ENCODE measurements at places on chromosomes 1 and 21.

DNA sequence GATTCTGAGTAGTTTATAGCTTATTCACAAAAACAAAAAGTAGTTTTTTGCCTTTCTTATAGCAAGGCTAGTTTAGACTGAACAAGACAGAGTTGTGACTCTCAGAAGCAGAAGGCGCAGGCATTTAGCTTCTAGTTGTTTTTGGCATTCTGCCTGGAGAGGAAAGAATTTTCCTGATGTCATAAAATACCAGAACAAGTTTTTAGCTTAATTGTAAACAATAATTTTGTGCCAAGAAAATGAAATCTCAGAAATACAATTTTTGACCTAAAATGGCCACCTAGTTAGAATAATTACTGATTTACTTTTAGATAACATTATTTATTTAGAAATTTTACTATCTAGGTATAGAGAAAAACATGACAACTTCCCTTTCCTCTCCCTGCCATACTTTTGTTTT is 1.0 kb downstream of the DNAJB4 start:
- no peak for DNase-seq

- no peak for DNase-seq
Measured at GRCh38 chr1:168127503-168127902, 9.2 kb downstream of the GPR161 start.

DNA sequence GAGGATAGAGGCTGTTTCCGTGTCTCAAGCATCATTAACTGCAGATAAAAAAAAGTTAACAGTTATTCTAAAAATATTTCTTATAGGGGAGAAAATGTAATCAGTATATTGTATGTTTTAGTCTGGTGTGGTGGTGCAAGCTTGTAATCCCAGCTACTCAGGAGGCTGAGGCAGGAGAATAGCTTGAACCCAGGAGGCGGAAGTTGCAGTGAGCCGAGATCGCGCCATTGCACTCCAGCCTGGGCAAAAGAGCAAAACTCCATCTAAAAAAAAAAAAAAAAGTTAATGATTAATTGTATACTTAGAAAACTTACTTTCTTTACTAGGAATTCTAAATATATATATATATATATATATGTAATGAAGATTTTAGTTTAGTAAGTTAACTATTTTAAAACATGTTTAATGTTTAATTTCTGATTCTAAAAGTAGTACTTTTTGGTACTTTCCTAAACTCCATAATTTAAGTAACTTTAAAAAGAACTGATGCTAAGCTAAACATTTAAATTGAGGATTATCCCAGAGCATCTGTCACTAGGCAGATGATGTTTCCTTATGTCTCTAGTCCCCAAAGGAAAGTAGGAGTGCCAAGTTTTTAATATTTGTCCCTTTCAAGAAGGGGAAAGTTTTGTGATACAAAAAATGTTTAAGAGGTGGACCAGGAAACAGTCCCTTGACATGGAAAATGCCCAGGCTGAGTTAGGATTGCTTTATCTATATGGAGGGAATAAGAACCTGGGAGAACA is 66.3 kb downstream of the DYRK1A start:
- DNase-seq: no peak

DNA sequence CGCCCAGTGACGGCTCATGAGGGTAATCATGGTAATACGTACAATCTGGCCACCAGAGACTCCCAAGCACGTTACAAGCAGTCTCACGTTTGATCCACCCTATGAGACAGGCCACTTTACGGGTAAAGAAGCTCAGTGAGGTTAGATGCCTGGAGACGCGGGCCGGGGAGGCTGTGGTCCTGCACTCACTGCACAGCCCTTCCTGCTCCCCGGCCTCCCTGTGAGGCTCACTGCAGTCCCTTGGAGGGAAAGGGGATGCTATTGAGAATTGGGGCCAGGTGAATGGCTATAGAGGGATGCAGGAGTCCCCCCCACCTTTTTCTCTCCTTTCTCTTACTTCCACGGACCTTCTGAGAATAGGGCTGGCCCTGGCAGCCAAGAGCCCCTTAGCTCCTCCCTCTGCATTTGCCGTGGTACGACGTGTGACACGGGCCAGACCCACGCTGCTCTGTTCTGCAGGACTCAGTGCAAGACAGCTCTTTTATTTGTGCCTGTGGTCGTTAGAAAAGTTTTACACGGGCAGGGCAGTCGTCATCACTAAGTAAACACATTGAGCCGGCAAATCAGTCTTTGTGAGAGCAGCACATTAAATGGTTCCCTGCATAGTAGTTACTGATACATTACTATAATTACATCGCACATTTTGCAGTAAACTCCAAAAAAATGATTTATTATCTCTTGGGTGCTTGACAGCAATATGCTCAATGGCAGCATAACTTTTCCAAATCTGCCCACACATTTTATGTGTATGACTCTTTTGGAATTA is 18.8 kb downstream of the KIF26B start:
- no peak for DNase-seq

DNA sequence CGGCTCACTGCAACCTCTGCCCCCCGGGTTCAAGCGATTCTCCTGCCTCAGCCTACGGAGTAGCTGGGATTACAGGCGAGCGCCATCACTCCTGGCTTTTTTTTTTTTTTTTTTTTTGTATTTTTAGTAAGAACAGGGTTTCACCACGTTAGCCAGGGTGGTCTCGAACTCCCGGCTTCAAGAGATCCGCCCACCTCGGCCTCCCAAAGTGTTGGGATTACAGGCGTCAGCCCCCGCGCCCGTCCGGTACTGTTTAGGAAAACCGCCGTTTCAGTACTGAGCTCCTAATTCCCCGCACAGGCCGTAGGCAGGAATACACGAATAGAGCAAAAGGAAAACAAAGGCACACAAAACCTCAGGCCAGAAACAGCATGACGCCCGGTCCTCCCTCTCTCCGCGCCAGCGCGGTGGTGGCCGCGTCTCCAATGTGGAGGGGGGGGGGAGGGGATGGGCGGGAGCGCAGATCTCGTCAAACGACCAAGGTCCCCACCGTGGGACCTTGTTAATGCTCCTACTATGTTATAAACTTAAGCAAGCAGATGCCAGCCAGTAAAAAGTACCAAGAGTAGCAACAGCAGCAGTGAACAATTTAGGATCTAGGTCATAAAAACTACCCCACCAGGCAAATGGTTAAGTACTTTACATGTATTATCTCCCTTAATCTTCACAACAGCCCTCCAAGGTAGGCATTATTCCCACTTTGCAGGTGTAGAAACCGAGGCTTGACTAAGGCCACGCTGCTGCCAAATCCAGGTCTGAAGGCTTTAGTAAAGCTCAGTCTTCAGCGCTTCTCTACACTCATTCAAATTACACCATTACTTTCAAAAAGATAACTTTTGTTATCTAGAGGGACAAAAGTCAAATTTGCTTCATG is 648 bp upstream of the ADAR start:
- DNase-seq: no peak

DNA sequence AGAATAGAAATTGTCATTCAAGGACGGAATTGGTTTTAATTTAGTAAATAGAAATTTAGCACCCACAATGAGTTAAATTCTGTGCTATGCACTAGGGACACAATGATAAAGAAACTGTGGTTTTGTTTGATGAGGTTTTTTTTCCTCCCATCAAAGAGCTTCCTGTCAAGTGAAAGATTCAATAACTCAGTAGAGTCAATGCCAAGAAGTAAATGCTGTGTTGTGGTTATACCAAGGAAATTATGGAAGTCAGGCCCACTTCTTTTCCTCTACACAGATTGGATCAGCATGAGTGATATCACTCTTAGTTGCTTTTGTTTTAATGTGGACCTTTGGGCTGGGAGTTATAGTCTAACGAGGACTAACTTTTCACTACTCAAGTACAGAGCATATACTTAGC is 1269.6 kb upstream of the ADGRL2 start:
- no peak for DNase-seq

- no peak for DNase-seq
Measured at GRCh38 chr1:119772298-119772697, 3.6 kb upstream of the HMGCS2 start.

DNA sequence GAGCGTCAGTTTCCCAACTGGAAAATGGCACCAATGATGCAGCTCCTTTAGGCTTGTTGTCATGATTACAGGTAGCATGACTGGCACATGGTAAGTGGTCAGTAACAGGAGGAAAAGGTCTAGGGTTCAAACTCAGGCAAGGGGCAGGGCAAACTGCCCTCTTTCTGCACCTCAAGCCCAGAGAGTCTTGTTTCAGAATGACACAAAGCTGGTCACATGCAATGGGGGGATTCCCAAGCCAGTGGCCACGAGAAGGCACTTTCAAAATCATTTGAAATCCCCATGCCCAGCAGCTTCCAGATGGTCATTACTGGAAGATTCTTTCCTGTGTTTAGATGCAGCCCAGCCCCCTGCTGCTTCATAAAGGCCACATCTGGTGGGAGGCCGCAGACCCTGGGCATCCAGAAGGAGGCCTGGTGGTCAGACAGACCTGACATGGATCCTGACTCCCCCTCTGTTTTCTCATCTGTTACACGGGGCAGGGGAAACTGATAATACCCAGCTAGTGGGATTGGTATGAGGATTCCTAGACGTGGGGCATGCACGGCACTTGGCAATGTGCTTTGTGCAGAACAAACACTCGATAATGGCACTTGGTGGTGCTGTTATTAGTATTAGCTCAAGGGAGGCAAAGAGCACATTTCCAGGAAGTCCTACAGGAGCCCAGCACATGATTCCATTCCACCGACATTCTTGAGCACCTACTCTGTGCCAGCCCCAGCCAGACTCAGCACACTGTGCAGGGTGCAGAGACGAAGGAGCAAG is 6.9 kb upstream of the PLA2G2D start:
- no peak for DNase-seq

- no peak for DNase-seq
Measured at GRCh38 chr1:5972198-5972520, 20.1 kb downstream of the NPHP4 start.

DNA sequence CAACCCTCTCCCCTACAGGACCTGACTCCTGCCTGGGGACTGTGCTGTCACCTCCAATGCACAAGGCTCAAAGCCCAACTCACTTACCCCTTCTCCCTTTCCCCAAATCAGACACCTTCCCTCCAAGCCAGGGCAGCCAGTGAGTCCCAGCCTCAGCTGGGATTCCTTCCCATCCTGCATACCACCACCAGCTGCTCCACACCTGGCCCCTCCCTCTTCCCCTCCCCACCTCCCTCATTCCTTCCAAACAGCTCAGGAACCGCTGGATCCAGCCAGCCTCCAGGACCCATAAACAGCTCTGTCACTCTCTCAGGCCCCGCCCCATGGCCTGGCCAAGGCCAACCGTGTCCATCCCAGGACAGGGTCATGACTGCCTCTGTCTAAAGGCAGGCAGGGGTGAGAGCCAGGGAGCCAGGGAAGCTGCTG is 41.4 kb downstream of the ACOT7 start:
- DNase-seq: no peak

DNA sequence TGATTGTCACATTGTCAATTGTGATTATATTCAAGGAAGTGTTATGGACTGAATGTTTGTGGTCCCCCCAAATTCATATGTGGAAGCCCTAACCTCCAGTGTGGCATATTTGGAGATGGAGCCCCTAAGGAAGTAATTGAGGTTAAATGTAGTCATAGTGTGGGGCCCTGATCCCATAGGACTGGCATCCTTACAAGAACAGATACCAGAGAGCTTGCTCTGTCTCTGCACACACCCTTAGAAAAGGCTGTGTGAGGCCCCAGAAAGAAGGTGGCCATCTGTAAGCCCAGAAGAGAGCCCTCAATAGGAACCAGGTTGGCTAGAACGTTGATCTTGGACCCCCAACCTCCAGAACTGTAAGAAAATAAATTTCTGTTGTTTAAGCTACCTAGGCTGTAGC is 28.1 kb downstream of the VANGL1 start:
- no peak for DNase-seq

DNA sequence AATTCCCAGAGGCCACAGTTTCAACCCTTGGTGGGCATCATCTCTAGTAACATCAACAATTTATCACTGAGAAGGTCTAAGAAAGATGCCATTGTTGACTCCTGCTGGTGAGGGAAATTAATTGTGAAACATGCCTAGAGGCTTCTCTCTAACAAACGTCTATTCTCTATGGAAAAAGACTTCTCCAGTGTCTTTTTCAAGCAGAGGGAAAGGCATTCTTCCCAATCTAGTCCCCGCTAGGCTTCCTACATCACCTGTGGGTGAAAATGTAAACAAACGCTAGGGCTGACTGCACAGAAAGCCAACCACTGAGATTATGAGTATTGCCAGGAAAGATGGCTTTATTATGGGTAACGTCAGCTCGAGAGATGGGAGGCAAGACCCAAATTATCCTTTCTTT is 677.4 kb downstream of the NCAM2 start:
- no peak for DNase-seq

DNA sequence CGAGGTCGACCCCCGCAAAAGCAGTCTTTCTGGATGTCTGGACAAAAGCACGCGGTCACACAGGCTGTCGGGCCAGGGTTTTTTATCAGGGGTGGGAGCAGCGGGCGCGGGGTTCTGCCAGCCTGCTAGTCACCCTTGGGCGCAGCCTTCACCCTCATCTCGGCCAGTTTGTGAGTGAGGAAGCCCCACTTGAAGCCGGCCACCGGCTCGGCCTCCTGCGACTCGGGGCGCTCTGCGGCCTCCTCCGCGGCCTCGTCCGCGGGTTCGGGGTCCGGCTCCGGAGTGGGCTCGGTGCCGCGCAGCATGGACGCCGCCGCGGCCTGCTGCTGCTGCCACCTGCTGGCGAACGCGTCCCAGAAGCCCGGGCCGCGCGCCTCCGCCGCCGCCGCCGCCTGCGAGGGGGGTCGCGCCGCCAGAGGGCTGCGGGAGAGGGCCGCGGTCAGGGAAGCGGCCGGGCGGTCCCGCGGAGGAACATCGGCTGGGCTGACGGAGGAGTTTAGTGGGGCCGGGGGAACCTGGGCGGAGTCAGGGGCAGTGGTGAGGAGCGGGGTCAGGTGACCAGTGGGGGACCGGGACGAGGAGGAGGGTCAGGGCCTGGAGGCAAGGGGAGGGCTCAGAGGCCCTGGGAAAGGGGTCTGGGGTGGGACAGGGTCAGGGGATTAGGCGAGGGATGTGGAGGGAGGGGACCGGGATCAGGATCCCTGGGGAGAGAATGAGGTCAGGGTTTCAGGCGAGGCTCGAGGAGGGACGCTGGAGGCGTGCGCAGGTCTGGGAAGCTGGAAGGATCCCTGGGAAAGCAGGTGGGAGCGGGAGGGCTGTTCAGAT is 4.5 kb downstream of the C1orf232 start:
- DNase-seq: peak; percentile 22

DNA sequence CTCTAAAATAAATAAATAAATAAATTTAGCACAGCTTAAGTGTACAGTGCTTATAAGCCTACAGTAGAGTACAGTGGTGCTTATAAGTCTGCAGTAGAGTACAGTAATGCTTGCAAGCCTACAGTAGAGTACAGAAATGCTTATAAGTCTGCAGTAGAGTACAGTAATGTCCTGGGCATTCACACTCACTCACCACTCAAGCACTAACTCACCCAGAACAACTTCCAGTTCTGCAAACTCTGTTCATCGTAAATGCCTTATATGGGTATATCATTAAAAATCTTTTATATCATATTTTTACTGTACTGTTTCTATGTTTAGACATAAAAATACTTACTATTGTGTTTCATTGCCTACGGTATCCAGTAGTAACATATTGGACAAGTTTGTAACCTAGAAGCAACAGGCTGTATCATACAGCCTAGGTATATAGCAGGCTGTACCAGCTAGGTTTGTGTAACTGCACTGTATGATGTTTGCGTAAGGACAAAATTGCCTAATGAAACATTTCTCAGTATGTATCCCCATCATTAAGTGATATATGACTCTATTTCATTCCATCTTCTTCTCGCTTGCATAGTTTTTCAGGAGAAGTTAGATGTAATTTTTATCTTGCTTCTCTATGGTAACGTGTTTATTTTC is 14.0 kb upstream of the S100B start:
- no peak for DNase-seq

- no peak for DNase-seq
Measured at GRCh38 chr1:5519366-5520135, 472.7 kb downstream of the NPHP4 start.

All from stimulated activated CD8-positive, alpha-beta memory T cell treated with anti-CD3 and anti-CD28 coated beads, Interleukin-15, amount 100 ng/mL, for 24 hours (primary cell).